Activated effector memory CD4-positive, alpha-beta T cell treated with Interleukin-2 at 50 U/mL for 16 hours (primary cell): ENCODE measurements at places on chromosomes 7 and 10.

DNA sequence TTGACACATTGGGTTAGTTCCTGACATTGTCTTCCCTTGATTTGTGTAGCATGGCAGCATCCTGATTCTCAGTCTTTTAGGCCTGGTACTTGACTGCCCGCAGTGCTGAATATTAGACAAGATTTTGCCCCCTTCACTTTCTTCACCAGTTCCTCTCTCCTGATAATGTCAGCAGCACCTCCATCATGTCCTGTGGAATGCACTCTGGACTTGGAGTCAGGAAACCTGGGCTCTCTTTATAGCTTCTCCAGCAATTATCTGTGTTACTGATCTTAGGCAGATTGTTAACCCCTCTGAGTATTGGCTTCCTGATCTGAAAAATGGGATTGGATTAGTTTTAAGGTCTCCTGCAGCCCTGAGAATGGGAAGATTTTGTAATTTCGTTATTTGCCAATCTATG is 19.0 kb downstream of the HBP1 start:
- no peak for DNase-seq

- no peak for DNase-seq
These were observed 88.4 kb downstream of the FAS start for GRCh38 chr10:89078724-89079672.

GRCh38 chr10:27506280-27506679 is 2.2 kb downstream of the RAB18 start:
- DNase-seq = no peak

DNA sequence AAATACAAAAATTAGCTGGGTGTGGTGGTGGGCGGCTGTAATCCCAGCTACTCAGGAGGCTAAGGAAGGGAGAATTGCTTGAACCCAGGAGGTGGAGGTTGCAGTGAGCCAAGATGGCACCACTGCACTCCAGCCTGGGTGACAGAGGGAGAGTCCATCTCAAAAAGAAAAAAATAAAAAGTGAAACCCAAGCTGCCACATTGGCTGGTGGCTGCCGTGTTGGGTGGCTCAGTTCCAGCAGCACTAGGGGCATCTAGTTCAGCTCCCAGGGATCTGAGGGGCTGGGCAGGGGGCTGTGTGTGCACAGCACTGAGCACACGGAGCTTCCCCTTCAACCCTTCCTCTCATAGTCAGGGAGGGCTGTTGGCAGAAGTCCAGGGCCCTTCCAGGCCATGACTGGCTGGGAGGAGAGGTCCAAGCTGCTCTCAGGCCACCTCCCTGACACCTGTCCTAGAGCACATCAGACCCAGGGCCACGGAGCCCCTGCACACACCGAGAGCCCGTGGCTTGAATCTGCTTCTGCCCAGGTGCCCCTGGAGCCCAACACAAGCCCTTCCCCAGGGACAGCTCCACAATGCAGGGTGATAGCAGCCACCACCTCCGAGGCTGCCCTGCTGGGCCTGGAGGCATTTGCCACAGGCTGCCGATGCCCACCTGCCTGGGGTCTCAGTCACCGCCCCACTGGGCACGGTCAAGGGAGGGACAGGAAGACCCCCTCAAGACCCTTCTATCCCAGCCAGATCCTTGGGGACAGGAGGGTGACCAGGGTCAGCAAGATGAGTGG is 47.3 kb downstream of the YKT6 start:
- no peak for DNase-seq

DNA sequence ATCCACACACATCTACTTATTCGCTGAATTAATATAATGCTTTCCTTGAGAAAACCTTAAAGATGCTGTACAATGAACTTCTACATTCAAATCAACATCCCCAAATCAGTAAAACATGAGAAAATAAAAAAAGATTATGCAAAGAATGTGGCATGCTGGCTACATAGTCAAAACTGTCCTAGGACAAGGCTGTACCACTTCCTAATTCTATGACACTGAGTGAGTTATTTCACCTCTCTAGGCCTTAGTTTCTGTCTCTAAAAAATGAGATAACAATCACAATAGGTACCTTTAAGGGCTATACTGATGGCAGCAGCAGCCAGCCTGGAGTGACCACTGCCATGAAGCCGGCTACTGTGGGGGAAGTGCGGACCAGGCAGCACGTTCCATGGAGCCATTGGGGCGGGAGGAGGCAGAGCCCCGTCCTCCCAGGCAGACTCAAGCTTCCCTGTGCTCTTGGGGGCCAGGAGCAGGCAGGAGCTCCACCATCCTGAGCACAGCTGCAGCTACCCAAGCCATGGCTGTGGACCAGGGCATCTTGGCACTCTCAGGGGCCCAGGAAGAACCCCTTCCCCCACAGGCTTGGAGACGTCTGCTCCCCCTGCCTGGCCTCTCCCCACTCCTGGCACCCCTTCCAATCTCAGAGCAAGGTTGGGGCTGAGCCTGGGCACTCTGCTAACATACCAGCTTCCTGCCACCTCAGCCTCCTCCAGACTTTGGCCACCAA is 110.2 kb downstream of the ELAPOR2 start:
- no peak for DNase-seq
